BJ (cell line): ENCODE measurements at places on chromosomes 6 and 20. TPM values are rescaled to one million over a fixed set of nuclear protein-coding genes. Genes with fewer than 3 reads are reported as not detected.

TMC2 gene
- not detected in 2 replicates for polyA plus RNA-seq

SLC22A2 gene
- not detected in 2 replicates for polyA plus RNA-seq

RNF39 gene
- polyA plus RNA-seq: not detected in 2 replicates

MYBL2 gene
- 6.4 and 9.8 TPM in 2 replicates for polyA plus RNA-seq

PPP1R3G gene
- 0.39 and 0.50 TPM in 2 replicates for polyA plus RNA-seq

POU3F2 gene
- not detected in 2 replicates for polyA plus RNA-seq

DNA sequence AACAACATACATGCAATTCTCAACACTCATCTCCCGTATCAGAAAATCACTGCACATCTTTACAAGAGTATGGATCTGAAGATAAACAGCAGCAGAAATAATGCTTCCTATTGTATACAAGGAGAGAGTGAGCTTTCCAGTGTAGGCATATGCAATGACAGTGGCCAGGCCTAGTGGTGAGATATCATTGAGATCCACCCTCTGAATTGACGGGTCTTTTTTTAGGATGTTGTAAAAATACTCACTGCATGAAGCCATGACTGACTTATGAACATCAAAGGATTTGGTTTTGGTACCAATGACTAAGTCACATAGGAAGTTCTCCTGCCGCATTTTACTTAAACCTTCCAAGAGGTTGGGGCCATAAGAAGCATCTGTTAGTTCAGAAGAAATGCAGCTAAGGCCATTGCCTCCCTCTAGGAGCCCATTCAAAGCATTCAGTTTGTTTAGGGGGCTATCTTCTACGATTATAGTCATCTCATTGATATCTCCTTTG is 10.8 kb downstream of the KLHL31 start:
- no peak for DNase-seq

DNA sequence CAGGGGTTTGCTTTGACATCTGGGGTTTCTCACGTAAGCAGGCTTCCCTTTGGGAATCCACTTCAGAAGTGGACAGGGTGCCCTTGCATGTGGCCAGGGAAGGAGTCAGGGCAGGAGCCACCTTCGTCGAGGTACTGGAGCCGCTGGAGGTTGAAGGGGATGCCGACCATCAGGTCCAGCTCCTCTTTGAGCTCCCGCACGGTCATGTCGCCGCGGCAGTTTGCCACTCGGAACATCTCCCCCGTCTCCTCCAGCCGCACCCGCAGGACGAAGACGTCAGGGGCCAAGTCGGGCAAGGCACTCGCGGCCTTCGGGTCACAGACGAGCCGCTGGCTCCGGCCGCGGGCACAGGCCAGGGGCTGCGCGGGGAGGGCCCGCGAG is 360 bp downstream of the ANKRD60 start:
- no peak for DNase-seq

DNA sequence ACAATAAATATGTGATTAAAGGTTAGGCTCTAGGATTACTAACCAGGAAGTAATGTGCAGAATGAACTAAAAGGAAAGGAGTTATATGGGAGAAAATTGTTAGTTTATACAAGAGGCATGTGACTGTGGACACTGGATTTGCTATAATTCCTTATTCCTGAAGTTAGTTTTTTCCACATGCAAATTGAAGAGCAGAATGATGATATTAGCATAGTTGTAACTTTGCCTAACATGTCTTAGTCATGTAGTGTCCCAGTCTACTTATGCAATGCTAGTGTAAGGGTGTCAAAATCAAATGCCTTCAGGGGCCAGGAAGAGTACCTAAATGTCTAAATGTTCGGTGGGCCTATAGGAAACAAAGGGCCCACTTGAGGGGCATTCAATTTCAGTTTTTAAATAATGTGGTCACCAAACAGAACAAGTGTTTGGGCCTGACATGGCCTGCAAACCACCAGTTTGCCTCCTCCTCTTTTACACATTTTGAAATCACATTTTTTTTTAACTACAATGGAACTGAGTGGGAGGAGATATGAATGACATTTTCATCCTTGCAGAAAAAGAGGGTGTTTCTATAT is 28.0 kb upstream of the CEP85L start:
- DNase-seq: peak; percentile 19

GRCh38 chr20:12535770-12536169 is 473.0 kb upstream of the SPTLC3 start:
- DNase-seq: no peak

- DNase-seq: no peak
Measured at GRCh38 chr6:85498596-85499258, 48.8 kb downstream of the NT5E start.

- DNase-seq: no peak
Measured at GRCh38 chr6:149923327-149923986, 536 bp upstream of the RAET1G start.

GRCh38 chr6:151284012-151284411 is 44.2 kb downstream of the AKAP12 start:
- no peak for DNase-seq

DNA sequence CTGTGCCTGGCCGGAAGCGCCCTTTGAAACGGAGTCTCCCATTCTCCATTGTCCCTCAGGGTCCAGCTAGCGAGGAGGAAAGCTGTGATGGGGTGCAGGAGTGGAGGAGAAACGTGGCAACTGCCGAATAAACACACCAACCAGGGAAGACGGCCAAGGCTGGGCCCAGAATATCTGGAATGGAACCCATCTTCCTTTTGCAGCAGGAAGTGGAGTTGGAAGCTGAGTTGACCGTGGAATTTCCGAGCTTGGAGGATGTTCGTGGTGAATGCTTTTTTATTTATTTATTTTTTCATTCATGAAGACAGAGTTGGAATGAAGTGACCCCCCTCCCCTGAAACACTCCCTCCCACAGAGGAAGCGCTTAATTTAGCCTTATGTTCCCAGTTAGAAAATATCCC is 105.6 kb upstream of the RNF24 start:
- no peak for DNase-seq

- DNase-seq: no peak
Measured at GRCh38 chr6:117345292-117345610, 79.9 kb downstream of the VGLL2 start.

- peak; percentile 81 for DNase-seq
Measured at GRCh38 chr6:108592371-108593337, 31.9 kb downstream of the FOXO3 start.

DNA sequence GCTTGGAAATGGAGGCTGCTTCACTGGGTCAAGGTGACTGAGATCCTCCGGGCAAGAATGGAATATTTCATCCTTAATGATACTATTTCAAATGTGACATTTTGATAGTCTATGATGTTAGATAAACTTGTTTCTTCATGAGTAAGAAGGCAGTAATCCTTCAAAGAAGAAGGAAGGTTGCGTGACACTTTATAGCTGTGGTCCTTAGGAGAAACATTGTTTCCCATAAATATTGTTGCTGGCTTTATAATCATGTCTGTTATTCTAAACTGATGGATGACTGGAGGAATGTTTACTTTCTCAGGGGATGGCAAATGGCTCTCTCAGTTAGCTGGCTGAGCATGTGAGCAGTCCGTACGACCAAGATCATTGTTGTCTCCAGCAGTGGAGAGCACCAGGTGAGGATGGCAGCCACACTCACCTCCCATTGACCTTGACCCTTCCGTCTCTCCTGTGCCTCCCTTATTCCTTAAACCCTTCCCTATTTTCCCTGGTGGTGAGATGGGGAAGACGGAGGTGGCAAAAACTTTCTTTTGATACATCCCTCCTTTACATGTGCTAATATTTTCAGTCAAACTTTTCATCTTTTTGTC is 171.2 kb upstream of the OLIG3 start:
- no peak for DNase-seq

DNA sequence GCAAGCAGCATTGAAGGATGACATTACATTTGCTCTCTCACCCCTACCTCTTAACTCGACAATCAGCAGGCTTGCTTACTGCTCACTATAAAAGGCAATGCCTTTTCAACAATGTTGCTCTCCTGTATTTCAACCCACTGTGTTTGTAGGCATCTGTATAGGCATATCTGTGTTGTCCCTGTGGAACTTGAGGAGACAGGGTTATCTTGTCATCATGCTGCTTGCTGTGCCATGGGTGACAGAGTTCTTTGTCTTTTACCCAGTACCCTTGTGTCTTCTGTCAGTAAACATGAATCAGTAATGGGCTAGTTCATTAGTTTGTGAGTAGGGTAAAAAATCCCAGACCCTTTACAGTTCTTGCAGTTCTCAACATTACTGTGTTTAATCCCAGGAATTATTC is 25.2 kb downstream of the PHF3 start:
- DNase-seq: no peak

DNA sequence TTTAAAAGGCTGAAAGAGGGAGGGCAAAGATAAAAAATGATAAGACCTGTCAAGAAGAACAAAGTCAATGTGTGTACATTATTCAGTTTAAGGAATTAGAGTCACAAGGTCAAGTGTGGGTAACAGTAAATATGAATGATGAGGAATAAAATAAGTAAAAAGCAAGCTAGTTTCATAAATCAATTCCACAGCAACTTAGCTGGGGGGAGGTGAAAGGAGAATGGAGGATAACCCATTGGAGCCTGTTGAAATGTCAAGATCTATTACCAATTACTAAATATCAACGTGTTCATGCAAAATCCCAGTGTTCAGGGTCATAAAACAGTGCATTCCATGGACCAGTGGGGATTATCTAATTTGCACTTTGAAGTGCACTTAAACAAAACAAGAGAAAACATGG is 242.9 kb downstream of the TBX18 start:
- no peak for DNase-seq

DNA sequence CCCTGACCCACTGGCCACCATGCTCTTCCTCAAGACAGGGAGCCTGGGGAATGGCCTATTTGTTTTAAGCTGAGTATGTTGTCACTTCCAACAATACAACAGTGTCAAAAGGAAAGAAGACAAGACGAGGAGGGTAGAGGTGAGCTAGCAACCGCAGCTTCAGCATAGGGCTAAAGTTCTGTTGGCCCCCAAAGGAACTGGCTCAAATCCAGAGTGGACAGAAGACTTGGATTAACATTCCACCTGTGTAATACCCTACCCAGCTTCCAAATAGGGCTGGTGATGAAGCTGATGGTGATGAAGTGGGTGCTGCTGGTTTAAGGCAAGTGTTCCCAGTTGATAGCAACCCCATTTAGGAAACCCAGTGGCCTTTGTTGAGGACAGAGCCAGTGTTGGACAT is 31.7 kb upstream of the KCNK5 start:
- no peak for DNase-seq

GRCh38 chr20:53828088-53828681 is 234.5 kb upstream of the ZNF217 start:
- DNase-seq: peak; percentile 83

DNA sequence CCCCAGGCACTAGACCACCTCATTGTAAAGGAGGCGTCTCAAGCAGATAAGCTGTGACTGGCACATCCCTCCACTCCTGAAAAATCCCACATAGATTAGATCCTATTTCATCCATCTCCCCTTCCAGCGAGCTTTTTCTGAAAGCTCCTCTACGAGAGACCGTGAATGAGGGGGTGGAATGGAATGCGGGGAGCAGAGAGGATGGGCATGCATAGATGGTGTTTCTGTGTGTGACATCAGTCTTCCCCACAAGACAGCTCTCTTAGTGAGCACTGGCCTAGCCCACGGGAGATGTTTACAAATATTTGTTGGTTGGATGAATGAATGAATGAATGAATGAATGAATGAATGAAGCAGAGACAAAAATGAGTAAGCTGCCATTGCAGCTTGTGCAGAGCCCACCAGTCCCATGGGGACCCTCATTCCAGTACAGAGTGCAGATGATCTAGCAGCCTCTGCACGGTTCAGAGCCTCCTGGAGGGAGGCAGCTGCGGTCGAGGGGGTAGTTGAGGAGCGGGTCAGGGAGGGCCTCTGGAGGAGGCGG is 98.4 kb downstream of the DLGAP4 start:
- DNase-seq: no peak

GRCh38 chr6:16243055-16243454 is 4.7 kb downstream of the GMPR start:
- peak; percentile 28 for DNase-seq

DNA sequence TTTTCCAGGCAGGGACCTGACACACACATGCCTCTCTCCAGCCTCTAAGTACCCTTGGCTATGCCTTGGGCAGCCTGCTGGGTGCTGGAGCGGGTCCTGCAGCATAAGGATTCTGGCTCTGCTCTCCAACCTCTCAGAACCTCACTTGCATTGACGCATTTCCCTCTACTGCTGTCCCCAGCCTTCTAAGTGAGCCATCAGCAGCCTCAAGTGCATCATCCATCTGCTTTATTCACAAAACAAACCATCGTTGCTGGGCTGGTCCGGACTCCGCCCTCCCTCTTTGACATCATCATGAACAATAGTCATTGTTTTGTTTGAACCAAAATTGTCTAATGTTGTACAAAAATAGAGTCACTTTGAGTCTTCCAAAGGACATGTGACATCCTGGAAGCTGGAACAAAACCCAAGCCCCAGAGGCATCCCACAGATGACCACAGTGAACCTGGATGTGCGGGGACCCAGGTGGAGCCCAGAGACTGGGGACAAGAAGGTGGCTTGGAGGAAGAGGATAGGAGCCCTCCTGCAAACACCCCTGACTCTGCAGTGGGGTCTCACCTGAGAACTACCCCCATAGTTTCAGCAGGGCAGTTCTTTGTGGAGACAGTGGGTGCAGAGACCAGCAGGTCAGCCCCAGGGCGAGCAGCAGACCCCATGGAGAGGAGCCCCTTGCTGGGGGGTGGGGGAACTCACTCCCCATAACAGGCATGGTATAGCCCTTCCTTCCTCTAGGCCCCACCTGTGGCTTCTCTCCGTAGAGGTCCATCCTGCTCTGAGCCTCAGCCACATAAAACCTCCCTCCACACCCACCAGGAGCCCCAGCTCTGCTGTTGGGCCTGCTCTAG is 230.1 kb downstream of the SYNDIG1 start:
- DNase-seq: no peak

DNA sequence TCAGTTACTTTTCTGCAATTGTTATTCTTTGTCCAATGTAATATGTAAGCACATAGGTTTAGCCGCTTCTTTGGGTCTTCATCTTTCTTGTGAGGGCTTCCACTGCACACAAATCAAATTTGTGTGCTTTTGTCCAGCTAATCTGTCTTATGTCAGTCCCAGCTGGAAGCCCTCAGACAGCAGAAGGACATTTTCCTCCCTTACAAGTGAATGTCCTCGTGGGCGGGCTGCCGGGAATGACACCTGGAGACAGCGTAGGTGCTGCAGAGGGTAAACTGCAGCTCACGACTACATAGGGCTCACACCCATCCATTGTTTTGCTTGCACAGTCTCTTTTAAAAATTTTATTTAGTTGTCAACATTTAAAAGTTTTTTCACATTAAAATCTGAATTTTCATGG is 24.6 kb upstream of the PPP1R14C start:
- DNase-seq: no peak

DNA sequence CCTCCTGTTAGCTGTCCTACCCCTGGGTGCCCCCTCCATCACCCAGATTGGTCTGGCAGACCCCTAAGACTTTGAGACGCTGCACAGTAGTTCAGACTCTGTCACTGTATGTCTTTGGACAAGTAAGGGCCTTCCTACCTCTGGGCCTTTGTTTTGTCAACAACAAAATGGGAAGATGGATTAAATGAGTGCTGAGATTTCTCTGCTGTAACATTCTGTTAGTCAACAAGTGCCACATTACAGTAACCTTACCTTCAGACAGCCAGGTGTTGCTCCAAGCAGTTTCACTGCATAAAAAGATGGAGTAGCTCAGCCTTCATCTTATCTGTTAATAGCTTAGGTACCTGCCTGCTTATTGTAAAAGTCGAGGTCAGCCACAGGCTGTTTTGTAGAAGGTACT is 16.0 kb downstream of the CHMP4B start:
- DNase-seq: no peak
